Fibroblast of skin of right biceps (primary cell): ENCODE measurements at places on chromosomes 2 and 18.

DNA sequence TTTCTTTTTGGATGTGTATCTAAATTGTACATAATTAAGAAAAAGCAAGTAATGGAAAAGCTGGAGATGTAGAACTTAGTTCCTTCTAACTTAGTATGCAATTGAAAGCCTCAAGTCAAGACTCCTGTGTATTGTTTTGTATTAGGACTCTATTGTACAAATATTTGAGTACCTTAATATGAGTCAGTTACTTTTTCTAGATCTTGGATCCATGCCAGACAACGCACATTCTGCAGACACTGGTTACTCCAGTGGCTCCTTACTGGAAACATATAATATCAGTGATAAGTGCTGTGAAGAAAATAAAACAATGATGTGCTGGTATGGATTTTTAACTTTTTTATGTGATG lies 1.5 kb downstream of the SLC39A10 start:
- DNase-seq: peak; percentile 87

DNA sequence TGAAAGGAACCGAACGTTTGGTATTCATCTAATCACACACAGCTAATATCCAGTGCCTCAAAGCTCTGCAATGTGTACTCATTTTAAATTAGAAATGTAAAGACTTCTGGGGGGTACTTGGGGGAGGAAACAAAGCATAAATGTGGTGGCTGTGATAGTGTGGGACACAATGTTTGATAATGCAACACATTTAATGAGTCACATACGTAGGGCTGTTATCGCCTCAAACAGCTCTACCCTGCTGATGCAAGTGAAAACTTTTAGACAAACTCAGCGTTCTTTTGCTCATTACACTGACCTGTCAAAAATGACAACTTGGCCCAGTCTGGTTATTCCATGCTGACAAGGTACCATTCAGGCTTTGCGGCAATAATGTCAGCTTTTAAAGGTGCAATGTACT lies 1227.1 kb upstream of the CELF4 start:
- no peak for DNase-seq

DNA sequence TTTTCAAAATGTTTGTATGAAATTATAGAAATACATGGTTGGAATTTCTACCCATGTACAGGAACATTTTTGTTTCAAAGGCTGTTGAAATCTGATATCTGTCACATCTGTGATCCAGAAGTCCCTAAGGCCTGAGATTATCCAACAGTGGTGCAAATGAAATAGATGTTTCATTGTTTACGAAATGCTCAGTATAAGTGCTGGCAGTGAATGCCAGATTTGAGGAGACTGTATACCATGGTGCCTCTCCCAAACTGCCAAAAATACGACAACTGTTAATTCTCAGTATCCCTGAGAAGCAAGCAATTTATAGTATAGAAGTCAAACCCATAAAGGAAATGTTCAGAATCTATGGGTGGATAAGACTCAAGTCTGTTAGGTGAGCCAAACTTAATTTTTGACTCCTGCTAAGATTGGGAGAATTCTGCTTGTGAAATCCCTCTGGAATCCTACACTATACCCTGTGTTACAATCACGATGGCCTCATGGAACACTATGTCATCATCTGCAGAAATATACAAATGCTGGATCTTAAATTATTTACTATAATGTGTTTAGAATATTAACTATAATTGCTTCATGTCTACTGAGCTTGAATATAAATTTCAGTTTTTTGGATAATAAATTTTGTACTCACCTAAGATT lies 71.2 kb upstream of the DOCK10 start:
- DNase-seq: peak; percentile 26

GRCh38 chr2:2633017-2633416 lies 301.9 kb upstream of the MYT1L start:
- DNase-seq: no peak

GRCh38 chr2:9761577-9761976 lies 81.7 kb upstream of the TAF1B start:
- no peak for DNase-seq

- no peak for DNase-seq
Measured at GRCh38 chr18:69980982-69981804, 33.5 kb upstream of the CD226 start.

DNA sequence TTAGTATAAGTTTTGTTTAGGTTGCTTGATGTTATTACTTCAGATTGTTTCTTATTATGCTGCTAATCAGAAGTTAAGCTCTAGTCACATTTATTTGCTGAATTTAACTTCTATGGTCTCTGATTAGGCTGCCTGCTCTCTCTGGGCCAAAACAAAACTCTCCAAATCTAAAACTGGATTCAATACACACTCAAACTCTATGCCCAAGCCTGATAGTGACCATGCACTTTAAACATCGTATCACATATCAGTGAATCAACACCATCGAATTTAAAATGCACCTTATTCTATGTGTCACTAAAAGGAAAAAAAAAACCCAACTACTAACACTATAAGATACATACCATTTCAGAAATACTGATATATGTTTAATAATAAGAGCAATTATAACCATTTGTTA lies 76.9 kb upstream of the FRZB start:
- no peak for DNase-seq

DNA sequence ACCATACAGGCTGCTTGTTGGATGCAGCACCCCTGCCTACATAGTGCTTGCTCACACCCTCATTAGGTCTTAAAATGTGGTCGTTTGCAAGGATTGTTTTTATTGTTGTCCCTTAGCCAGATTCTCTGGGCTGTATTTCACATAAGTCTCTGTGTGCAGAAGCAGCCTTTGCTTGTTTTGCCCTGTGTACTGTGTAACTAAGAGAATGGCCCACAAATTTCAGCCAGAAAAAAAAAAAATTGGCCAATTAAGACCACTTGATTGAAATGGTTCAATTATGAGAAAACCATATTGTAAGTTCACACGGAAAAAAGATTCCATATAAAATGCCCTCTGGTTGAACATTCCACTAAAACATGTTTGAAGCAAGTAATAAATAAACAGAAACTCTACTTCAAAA lies 377.1 kb upstream of the SOX11 start:
- no peak for DNase-seq

- DNase-seq: no peak
Measured at GRCh38 chr2:7417845-7418742, 500.9 kb downstream of the RNF144A start.

DNA sequence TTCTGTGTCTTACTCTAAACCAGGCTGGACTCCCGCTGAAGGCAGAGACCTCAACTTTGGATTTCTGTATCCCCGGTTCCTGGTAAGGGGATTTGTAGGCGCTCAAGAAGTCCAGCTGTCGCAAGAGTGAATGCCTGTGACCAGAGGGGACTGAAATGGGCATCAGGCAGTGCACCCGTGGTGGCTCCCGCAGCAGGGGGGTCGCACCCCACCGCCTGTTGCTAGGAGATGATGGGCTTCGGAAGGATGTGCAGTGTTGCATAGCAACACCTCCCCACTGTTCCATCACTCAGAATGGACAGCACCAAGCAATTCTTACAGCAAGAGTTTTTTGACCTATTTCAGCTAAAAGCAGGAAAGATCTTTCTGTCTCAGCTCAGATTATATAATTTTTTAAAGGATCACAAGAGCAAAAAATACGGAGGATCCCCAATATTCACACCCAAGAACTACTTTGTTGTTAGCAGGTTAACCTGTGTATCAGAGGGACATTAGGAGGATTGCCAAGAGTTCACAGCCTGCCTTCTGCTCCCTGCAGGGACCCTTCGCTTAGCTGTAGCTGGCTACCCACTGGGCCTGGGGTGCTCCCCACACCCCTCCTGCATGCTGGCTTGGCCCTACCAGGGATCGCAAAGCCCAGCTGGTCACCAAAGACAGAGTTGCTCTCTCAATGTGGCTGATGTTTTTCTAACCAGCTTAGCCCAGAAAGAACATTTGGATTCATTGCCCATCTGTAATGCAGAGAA lies 63.8 kb downstream of the SOWAHC start:
- no peak for DNase-seq

DNA sequence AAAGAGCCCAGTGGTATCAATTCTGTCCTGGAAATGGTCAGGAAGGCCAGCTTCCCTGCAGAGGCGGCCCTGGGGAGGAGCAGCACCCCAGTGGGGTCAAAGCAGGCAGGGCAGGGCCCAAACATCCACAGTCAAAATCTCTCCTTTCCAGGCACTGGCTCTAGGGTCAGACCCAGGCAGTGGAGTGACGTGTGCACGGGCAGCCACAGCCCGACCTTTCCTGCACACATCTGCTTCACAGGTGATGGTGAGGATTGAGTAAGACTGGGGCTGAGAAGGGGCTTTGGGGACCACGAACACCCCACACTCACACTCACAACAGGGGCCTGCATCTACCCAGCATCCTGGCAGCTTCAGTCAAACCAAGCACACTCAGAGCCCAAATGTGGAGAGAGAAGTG lies 97.8 kb upstream of the GLI2 start:
- DNase-seq: no peak

DNA sequence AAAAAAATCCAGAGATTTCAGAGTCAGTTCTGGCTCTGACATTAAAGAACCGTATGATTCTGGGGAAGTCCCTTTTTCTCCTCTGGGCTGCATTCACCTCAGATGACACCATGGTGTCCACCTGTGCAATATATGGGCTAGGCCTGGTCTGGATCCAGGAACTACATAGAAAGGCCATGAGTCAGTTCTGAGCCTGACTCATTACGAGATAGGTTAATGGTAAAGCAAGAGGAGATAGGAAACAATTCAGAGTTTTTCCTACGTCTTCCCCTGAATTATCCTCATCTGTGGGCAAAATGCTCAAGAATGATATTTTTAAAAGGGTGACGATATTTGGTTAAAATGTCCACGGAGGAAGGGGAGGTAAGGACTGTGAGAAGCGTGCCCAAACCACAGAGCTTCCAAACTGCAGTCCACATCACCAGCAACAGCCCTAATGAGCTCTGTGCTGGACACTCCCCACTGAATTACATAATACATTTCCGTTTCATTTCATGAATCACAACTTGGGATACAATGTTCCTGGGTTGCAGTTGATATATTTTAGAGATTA lies 180.1 kb upstream of the OSR1 start:
- DNase-seq: peak; percentile 92

DNA sequence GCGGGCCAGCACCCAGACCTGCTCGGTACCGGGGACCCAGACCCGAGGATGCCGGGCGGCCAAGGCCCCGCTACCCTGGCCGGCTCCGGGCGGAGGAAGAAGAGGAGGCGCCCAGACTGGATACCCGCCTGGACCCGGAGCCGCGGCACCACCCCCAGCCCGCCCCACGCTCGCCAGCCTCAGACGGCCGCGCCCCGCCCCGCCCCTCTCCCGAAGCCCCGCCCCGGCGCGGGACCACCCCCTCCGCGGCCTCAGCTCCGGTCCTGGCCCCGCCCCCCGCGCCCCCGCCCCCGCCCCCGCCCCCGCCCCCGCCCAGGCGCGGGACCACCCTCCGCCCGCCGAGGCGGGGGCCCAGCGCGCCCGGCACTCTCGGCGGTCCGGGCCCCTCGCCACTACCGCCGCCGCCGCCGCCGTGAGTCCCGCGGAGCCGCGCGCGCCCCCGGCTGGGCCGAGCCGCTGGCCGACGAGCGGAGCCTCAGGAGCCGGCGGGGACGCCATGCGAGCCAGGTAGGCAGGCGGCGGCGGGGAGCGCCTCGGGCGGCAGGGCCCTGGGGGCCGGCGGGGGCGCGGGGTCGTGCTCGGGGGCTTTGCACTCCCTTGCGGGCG lies at the start of gene SH3BP4:
Gene SH3BP4 (plus strand): TSS at position 354 of the 606 bp plus-strand sequence. CDS start 82,986 bp downstream, outside the sequence.
- DNase-seq: peak; percentile 88

GRCh38 chr2:229701062-229701461 lies 13.3 kb downstream of the DNER start:
- DNase-seq: no peak

- DNase-seq: no peak
Measured at GRCh38 chr2:122168799-122169198, 413.3 kb downstream of the TSN start.

DNA sequence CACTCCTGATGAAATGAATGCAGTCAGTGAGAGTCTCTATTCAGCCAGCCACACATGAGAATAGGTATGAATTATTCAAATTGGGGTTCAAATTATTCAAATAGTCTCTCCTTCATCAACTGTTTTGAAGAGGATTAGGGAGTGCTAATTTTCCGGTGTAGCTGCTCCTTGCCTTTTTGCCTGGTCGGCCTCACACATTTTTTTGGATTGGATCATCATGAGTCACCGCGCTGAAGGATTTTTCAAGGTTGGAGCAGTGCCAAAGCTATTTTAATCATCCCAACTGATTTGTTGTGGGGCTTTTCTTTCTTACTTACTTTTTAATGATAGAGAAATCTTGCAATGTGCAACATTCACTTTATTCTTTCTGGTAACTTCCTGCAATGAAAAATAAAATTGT lies 2.4 kb upstream of the DTNA start:
- DNase-seq: peak; percentile 96

DNA sequence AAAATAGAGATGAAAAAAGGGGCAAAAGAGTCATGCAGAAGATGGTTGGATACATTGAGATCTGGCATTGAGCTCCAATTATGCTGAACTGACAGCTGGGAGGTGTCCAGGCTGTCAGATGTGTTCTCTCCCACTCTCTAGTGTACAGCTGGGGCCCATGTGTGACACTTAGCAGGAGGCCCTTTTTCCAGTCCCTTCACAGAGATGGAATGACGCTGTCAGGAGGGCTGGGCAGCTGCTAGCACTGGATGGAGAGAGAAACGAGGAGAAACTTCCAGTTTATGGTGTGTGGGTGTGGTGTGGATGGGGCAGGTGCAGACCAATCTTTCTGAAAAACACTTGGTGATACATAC lies 437.7 kb upstream of the HS6ST1 start:
- no peak for DNase-seq

DNA sequence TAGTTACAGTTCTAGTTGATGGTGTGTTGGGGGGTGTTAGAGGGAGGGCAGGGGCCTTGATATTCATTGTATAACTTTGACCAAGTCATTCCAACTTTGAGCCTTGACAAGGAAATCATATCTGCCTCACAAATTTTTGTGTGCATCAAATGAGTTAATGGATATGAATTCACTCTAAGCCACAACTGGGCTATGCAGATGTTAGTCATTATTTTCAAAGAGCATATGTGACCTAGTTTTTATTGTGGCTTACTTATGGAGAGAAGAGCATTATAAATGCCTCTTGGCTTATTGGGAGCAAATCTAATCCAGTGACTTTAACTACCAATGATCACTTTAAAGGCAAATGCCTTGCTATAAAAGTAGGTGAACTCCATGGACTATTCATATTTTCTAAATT lies 250.2 kb downstream of the LPIN1 start:
- peak; percentile 86 for DNase-seq

GRCh38 chr2:96241900-96242611 lies 23.7 kb downstream of the TMEM127 start:
- DNase-seq: peak; percentile 38

GRCh38 chr2:180614776-180615175 lies 365.6 kb upstream of the UBE2E3 start:
- no peak for DNase-seq

GRCh38 chr2:101828673-101829334 lies 131.3 kb downstream of the MAP4K4 start:
- peak; percentile 55 for DNase-seq

DNA sequence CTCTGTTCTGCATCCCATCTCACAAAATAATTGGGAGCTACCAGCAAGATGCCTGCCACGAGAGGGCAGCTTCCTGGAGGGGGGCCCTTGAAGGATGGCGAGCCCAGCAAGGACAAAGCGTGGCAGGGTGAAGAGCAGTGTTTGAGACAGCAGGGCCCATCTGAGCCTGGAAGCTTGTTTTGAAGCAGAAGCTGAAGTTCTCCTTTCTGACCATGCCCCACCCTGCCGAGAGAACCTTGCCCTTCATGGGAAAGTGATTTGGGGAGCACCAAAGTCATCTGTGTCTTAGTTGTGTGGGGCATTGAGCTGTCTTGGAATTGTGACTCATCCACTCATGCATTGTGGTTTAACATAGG lies 216.3 kb downstream of the BCL11A start:
- peak; percentile 16 for DNase-seq
